Stimulated activated CD8-positive, alpha-beta memory T cell treated with anti-CD3 and anti-CD28 coated beads, Interleukin-15, amount 100 ng/mL, for 24 hours (primary cell): ENCODE measurements at places on chromosomes 6 and 20.

DNA sequence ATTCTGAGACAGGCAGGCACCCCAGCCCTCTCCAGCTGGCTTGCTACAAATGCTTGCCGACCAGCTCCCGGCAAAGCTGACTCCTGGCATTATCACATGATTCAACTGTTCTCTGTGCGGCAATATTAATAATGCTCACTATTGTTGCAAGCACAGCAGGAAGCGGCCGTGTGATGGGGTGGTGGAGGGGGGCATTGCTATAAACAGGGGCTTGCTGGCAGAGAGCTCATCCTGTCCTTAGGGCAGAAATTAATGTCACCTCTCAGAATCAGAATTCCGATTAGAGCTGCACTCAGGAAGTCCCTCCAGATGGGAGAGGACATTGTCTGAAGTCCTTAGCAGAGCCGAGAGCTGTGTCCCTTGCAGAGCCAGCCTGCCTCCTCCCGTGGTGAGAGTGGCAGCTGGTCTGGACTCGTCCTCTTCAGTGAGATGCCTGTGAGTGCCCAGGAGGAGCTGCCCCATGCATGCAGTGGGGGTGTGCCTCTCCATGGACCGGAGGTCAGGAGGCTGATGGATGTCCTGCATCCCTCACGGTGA is 162.5 kb downstream of the CDH4 start:
- DNase-seq: no peak

DNA sequence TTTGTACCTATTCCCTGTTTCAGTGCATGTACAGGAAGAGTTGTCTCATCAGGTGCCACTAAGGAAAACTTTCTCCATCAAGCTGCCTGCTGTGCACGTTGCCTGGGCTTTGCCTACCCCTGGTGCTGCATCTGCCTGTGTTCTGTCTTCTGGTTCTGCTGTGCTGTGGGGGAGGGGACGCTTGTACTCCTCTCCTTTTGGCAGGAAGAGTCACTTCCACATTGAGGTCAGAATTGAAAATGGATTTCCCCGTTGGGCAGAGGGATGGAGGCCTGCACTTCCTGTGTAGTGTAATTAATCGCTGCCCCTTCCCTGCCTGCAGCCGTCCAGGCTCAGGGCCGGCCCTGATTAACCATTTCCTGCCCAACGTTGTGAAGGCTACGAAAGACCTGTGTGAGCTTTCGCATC is 153.3 kb downstream of the SCML4 start:
- DNase-seq: no peak

DNA sequence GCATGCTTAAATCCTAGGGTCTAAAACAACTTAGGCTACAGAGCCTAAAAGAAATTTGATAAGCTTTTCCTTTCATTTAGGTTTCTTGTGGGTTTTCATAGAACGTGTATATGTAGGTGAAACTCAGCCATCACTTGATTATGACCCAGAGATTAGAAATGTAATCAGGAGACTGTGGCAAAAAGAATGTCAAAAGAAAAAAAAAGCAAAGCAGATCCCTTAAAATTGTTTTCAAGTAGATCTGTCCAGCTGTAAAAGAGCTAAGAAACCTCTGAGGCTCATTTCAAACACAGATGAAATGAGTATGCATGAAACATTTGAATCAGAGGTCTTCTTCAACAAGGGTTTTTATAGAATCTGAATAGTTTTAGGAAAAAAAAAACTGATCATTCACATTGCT is 341.3 kb upstream of the PRDM1 start:
- DNase-seq: no peak

- no peak for DNase-seq
Measured at GRCh38 chr6:723540-723939, 30.6 kb upstream of the EXOC2 start.

DNA sequence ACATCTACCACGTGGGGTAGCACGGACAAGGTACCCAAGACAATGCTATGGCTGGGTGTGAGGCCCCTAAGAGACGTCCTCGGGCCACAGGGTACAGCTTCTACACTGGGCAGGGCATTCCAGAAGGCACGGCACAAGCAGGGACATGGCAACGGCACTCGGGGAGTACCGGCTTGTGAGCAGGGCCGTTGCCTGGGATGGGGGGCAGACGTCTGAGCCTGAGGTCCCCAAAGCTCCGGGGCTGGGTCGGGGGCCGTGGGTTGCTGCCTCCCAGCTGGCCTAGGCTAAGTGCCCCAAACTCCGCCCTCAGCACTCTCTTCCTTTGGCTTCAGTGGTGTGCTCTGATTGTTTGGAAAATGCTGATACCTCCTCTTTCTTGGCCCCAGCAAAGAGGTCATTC is 110.6 kb downstream of the SULF2 start:
- no peak for DNase-seq

DNA sequence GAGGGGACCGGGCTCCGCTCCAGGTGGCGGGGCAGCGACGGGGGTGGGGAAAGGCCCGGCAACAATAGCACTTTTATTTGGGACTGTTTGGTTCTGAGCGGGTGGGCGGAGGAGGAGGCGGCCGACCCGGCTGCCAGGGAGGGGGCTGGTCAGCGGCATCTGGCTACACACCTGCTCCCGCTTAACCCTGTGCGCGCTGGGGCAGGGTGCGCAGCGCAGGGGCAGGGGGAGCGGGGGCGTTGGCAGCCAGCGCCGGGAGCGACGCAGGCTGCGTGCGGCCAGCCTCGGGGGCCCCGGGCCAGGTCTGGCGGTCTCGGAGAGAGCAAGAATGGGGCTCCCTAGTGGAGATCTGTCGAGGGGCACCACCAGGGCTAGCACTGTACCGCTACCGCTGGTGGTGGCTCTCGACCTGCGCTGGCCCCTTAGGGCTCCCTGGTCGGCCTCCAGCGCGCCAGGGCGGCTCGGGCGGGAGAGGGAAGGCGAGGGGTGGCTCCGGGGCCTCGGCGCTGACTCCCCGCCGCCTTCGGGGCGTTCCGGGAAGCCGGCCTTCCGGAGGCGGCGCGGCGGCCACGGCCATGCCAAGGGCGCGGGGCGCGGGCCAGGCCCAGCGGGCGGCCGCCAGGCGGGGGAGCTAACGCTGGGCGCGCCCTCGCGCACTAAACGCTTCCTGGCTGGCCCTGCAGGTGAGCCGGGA is 92.4 kb downstream of the NCR2 start:
- no peak for DNase-seq

DNA sequence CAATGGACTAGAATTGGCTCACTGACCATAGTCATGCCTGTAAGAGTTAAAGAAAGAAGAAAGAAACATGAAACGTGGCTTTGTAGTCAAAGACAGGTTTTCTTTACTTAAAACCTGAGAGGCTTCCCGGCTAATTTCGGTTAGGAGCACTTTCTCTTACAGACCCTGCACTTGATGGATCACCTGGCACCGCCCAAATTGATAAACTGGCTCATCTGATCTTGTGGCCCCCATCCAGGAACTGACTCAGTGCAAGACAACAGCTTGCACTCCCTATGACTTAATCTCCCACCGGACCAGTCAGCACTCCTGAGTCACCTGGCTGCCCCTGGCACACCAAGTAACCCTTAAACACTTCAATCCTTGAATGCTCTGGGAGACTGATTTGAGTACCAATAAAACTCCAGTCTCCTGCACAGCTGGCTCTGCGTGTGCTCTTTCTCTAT is 12.3 kb downstream of the TMEM14B start:
- no peak for DNase-seq
